Kasumi-1 (cell line): ENCODE measurements at places on chromosomes 4 and X.

DNA sequence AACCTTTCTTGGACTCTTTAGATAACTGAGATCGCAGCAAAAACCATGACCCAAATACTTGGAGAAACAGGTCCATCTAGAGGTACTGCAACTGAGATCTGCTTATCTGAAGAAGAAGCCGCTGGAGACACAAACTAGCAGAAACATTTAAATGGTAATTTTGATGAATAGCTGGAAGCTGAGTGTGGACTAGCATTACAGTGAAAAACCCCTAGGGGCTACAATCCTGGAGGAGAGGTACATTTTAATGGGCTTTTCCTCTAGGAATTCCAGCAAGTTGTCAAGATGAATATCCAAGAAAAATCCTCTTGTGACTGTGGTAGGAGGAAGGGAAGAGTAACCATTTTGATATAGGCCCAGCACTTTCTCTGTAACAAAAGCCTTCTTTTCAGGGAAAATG, 592.5 kb upstream of the GRIA3 start:
- DNase-seq = no peak

GRCh38 chr4:47876784-47877546, 37.4 kb downstream of the NFXL1 start:
- no peak for DNase-seq

- no peak for DNase-seq
Measured at GRCh38 chrX:7108030-7108429, 39.5 kb upstream of the STS start.

GRCh38 chr4:24644983-24645764, 60.8 kb upstream of the DHX15 start:
- DNase-seq = no peak

DNA sequence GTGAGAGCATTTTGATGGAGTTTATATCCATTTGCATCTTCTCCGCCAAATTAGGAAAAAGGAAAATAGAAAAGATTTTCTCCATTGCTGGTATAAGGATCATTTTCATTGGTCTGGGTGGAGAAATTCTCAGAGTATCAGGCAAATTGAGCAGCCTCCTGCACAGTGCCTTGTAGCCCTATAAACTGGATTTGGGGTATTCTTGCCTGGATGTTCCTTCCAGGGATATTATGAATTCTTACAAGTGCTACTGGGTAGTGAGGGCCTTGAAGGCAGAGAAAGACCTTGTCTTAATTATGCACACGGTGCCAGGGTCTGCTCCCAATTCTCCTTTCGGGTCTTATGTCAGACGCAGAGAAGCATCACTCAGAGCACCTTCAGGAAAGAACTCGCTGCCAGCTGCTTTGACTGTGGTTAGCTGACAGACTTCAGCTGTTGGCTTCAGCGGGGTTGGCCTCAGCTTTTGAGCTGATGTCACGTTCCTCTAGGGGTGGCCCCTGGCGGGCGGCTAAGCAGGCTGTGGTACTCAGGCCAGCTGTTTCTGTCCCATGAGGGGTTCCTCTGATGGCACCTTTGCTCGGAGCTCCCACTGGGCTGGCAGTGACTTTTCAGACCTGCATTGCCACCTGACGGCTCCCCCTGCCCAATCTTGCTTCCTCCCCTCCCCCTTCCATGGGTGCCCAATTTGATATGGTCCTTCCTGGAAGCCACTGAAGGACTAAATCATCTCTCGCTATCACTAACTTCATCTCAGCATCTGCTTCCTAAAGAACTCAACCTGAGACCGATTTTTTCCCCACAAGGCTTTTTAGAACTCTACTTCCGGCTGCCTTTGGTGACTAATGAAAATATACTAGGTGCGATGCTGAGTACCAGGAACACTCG, 519.5 kb downstream of the BCOR start:
- peak; percentile 2 for DNase-seq

DNA sequence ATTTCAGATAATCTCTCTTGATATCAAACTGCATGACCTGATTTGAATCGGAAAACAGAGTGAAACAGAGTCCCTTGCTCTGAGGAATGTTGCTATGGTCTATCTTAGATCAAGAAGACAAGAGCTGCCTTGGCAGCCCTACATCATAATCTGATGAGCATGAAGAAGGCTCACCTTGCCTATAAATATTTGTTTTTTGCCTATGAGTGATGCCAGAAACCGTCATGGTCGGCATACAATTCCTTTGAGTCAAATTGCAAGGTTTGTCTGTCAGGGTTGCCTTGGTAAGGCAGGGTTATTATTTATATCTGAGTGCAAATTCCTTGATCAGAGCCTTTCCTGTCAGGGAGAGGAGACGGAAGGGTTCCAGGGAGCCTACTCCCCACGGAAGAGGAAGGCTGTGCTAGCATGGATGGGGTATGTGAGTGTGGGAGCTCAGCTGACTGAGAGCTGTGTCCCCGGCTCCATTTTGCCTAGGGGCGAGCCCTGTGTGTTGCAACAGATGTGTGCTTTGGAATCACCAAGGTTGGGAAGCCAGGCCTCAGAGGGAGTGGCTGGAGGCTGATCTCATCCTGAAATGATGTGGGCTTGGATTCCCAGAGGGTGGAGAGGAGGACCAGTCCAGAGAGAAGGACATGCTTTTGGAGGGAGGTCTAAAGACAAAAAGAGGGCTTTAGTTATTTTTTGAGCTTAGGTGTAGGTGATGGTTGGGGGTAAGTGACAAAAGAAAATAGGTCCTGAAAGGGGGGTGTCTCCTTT, 43.6 kb downstream of the RTL9 start:
- no peak for DNase-seq

DNA sequence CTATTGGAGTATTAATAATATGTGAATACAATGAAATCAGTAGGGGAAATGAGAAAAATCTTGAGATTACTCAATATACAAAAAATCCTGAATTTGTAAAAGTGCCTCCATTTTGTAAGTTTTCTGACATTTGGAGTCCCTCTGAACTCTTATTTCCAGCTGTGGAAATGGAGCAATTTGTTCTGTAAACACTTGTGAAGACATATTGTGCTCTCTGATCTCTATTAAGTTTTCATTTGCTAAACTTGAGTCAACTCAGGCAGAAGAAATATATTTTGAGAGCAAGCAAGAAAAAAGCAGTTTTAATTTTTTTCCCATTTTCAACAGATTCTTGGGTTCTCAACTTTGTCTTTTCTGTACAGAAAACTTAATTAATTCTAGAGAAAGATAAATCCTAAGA, 51.4 kb upstream of the PCDH18 start:
- no peak for DNase-seq

GRCh38 chr4:24395937-24396336, 188.4 kb downstream of the DHX15 start:
- no peak for DNase-seq

DNA sequence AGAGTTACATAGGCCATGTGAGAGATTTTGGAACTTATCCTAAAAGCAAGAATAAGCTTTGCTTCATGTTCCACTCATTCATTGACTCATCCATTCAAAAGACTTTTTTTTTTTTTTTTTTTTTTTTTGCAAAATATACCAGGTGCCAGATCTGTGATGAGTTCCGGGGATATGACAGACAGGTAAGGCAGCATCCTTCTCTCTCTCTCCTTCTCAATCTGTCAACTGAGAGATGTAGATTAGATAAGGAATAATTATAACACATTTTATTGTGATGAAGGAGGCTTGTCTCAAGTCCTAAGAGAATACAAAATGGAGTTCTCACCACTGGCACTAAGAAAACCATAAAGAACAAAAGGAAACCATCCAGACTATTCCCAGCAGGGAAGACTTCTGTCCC, 190.2 kb upstream of the CPEB2 start:
- no peak for DNase-seq

DNA sequence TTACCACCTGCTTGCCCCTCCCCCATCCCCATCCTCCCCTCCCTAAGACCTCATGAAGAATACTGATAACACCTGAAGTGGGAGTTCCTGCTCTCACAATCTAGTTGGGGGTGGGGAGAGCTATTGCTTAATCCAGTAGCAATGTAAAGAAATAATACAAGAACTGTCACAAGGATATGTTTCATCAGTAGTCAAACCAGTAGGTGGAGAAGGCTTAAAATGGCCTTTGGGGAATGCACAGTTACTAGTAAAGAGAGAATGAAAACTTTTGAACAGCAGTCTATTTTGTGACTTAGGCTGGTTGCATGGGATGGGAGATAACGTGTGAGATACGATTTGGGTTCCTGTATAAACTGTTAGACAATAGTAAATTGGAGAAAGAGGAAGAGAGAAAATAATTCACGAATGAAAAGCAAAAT, 6.0 kb downstream of the GALNT7 start:
- DNase-seq = no peak

DNA sequence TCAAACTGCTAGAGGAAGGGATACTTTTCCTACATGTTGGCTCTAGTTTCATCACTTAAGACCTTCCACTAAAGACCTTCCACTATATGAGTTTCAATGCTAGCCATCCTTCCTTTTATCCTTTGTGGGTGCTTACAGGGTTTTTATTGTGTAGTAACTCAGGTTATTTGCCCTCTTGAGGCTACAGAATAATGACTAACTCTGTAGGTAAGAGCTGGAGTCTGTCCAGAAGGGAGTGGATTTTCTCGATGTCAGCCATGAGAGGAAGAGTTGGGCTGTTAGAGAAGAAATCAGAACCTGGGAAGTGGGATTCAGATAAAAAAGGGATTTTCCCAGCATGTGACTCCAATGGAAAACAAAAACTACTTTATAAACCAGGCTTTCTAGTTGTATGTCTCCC, 27.5 kb upstream of the HERC5 start:
- no peak for DNase-seq

DNA sequence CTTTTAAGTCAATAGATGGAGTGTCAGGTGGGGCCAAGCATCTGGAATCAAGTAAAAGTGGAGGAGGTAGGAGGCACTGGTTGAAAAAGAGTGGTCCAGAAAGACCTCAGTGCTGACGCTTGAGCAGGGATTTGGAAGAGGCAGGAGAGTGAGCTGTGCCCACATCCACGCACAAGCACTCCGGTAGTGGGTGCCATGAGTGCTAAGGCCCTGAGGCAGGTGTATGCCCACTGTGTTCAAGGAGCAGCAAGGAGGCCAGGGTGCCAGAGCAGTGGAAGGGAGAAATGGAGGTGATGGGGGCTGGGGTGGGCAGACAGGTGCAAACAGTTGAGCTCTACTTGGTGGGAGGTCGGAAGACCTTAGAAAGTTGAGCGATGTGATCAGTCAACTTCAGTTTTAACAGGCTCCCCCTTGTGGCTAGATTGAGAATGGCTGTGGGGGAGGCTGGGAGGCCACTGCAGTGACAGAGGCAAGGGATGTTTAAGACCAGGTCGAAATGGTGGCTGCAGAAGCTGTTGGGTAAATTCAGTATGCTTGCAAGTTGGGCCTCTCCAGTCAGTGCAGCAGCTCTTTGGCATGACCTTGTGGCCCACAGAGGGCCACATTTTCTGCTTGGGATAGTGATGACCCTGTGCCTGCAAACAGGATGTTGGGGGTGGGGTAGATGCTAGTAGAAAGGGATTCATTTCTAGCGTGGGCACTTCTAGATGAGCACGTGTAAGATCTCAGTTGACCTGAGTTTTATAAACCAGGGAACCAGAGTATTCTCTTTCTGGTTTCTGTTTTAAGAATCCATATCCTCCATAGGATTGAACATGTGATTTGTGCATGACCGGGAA, 12.7 kb downstream of the TKTL1 start:
- peak; percentile 30 for DNase-seq

DNA sequence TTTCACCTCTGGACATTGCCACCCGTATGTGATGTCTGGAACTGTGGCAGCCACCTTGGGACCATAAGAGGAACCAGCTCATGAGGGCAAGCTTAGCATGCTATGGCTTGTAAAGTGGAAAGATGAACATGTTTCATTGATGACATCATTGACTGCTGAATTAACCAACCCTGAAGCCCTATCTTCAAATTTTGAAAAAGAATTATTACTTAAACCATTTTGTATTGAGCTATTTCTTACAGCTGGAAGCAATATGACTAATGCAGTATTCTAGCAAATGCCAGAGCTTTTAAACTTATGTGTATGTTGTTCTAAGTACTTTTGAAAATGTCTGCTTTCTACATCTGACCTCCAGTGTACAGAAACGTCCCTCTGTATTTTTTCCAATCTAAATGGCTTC, 18.1 kb downstream of the GUCY2F start:
- DNase-seq = no peak

GRCh38 chrX:19699151-19699550, 183.8 kb upstream of the MAP3K15 start:
- no peak for DNase-seq

GRCh38 chr4:157706155-157706554, 466.7 kb downstream of the GASK1B start:
- DNase-seq = no peak

- no peak for DNase-seq
Measured at GRCh38 chr4:152979731-152980330, 43.7 kb downstream of the FHDC1 start.

GRCh38 chrX:22126327-22126726, 94.2 kb downstream of the PHEX start:
- no peak for DNase-seq

DNA sequence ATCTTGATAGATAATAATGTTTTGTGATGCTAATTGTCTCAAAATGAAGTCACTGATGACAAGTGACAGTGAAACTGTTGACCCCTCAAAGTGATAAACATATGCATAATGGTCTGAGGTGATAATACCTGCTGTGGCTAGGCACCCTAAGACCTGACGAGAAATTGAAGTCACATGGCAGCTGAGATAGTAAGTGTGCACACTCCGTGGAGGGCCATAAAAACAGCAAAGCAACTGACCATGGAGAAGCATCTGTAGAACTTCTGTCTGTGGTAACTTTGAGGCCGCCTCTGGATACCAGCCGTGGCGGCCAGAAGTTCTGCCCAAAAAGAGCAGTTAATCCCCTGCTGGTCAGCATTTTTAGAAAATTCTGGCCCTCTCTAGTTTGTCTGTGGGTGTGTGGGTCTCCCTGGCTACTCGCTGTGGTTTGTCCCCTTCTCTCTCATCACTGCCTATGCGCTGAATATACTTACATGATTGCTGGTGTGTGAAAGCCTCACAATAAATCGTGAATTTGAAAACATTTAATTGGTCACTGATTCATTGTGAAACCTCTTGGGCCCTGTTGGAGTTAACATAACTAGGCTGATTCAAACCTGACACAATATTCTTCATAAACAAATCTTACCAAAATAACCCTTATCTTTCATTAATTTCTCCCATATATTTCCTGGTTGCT, 50.6 kb downstream of the CCDC149 start:
- DNase-seq = no peak

- peak; percentile 98 for DNase-seq
Measured at GRCh38 chr4:54941994-54942552, 183.3 kb downstream of the KDR start.

DNA sequence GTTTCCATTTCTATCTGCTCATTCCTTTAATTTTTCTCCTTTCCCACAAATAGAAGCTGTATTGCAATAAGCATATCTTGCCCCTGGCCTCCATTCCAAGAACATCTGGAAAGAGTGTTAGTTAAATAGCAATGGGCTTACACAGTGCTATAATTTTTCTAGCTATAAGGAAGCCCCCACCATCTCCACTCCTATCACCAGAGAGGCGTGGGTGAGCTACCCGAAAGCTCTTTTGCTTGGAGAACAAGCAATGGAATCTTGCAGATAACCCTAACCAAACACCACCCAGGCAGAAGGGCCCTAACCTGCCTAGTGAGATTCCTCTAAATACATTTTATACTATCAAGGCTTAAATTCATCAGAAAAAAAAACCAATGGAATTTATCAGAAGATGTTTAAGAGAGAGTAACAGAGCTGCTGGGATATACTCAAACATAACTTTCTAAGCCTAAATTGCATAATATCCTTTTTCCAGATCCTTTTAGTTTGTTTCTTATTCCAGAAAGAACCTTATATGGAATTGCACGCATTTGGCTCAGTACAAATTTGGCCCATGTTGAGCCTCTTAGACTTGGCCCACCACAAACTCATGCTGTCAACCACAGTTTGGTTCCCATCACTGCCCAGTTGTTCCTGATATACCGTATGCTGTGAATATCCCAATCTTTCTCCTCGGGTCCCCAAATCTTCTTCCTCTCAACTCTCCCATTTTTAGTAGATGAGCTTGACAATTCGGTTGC, 91.6 kb upstream of the PLAC1 start:
- DNase-seq = no peak
